T-helper 17 cell (primary cell): ENCODE measurements at places on chromosomes 3 and 15. TPM values are rescaled to one million over a fixed set of nuclear protein-coding genes. Genes with fewer than 3 reads are reported as not detected.

CCR8 gene
- 9.0 TPM for total RNA-seq

LDHAL6B gene
- not detected for total RNA-seq

DNA sequence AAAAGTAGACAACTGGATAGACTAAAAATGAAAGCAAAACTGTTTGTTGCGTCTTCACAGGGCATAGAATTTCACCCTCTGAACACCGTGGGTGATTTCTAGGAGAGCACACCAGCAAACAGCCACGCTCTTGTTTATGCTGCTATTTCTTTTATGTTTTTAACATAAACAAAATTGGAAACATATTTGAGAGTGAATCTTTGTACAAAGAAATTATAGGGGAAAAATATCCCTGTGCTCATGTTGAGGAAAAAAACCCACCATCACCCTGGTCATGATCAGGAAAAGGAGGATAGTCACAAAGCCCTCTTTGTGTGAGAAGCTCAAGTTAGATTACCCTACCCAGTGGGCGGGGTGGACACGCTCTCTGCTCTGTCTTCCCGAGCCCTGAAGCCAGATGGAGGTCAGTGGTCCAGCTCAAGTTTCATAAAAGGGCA lies 313.3 kb downstream of the SATB1 start:
- DNase-seq: no peak
- H3K27ac ChIP-seq: peak overlapping the region; percentile 49
- H3K27me3 ChIP-seq: peaks cover 14% of the 10 kb centered on the region

GRCh38 chr3:41035456-41036022 lies 163.8 kb upstream of the CTNNB1 start:
- peaks cover 49% of the 10 kb centered on the region for H3K27me3 ChIP-seq
- DNase-seq: no peak
- peaks cover 4% of the 10 kb centered on the region for H3K4me1 ChIP-seq
- H3K27ac ChIP-seq: no peak overlapping the region

DNA sequence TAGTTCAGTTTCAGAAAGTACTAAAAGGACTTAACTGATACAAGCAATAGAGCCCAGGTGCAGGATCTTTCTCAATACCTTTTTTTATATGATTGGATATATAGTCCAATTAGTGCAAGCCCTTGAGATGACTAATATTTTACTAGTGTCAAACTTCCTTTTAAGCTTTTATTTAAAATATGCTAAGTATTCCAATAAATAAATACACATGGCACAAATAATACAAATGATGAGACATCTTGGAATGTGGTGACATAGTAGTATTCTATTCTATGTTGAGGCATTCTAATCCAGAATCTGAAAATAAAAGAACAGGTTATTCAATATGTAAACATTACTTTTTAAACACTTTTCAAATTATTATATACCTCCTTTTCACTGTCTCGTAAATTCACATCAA lies 670.0 kb downstream of the SI start:
- no peak overlapping the region for H3K27ac ChIP-seq
- no peaks in the 10 kb centered on the region for H3K4me1 ChIP-seq
- H3K36me3 ChIP-seq: no peaks in the 10 kb centered on the region
- H3K27me3 ChIP-seq: no peaks in the 10 kb centered on the region

DNA sequence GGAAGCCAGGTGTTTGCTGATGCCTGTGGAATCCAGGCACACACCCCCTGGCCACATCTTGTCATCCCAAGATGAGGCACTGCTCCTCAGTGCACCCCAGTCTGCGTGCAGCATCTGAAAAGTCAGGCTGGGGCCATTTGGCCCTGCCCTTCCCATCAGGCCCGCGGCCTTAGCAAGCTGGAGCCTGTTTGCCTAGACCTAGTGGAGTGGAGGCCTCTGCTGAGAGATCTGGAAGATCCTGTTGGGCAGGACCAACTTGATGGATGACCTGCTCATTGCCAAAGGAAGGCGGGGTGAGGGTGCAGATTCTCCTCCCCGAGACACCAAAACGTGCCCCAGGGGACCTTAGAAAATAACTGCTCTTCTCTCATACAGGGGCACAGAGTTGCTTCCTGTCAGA lies 220.2 kb downstream of the SHQ1 start:
- no peak for DNase-seq
- H3K4me1 ChIP-seq: peaks cover 11% of the 10 kb centered on the region
- H3K27ac ChIP-seq: peak overlapping the region; percentile 61
- H3K36me3 ChIP-seq: no peaks in the 10 kb centered on the region
- no peak overlapping the region for H3K4me3 ChIP-seq
- H3K27me3 ChIP-seq: no peaks in the 10 kb centered on the region
